NCI-H1436 (cell line): ENCODE measurements at places on chromosomes 3 and 15.

- no peak for DNase-seq
Observed at GRCh38 chr3:34399401-34399800, 601.0 kb downstream of the PDCD6IP start.

- DNase-seq: no peak
Observed at GRCh38 chr15:66164788-66165187, 88.8 kb downstream of the MEGF11 start.

DNA sequence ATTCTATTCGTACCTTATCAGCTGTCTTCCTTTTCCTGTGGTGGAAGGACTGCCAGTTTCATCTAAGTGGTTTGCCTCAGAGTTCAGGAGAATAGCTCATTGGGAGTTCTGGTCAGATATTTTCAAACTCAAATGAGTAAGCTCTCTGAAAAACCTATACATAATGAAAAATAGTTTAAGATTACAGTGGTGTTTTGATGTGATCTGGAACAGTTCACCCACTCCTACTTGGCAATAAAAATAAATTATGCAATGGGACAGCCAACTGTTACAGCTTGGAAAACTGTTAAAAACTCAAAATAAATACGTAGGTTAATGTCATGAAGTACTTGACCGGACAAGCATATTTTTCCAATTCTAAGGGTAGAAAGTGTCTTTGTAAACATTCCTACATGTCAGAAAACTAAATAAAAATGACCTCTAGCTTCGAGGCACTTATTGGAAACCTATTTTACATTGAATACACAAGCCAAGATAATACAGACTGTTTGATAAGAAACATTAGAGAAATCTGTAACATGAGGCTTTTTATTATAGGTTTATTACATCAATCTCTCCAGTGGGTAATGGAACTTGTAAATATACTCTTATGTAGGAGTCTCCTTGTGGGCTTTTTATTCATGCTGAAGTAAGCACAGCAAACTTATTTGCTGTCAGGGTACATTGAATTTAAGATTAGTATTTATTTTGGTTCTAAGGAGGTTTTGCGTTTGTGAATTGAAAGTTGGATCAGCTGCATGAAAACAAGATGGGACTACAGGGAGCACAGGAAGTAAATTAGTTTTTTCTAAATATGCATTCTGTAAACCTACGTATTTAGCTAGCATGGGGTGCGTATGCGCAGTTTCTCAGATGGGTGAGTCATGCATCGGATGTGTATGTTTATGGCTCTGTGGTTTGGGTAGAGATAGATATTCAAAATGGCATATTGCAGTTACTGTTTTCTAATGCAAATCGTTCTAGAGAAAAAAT, 453.1 kb downstream of the IL5RA start:
- DNase-seq: no peak

DNA sequence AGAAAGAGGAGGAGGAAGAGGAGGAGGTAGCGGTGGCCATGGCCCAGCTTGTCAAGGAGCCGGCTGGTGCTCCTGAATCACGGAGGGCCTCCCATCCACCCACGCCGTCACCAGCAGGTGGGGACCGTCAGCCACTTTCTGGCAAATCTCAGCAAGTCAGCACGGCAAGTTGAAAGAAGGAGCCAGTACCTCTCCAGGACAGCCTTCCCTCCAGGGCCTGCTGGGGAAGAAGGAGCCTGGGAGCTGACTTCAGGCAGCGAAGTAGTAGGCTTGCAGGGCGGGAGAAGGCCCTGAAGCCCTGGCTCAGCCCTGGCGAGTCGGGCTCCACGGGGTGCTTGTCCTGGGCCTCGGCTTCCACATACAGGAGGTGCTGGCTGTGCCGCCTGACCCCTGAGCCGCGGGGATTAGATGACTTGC, 99.2 kb upstream of the TRPM1 start:
- DNase-seq: peak; percentile 41

DNA sequence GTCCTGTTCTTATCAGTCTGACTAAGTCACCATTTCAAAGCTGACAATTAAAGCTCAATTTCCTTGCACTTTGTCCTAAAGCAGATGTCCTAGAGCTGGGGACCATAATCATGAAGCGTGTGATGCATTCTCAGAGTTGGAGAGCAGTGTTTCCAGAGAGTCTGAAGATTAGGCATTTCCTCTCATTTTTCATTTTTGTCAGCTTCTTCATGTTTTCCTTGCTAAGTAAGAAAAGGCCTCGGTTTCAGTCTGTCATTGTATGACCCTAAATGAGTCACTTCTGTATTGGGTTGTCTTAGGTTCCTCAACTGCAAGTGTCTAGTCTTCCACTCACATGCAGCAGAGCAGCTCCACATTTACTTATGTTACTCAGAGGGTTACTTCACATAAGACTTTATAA, 257.2 kb upstream of the TPRG1 start:
- DNase-seq: no peak

DNA sequence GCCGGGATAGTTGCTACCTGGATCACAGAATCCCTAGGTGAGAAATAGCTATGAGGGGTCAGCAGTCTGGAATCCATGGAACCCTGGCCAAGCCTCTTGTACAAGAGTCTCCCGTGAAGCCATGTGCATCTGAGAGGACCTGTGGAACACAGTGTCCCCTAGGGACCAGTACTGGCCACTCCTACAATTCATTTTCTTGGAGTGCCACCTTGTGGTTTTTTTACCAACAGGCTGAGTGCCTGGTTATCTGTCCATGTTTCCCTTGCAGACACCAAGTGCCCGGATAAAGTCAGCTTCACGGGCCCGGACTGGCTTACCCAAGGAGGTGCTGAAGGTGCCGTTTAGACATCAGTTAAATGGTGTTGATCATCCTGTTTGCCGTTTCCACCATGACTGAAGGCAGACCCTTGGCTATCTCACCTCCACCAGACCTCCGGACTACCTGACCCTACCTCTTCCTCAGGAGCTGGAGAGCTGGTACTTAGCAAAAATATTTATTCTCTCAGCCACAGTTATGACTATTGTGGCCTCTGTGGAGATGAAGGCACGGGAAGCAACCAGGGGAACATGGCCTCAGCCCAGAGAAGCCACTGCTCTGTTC, 93.9 kb downstream of the RBPMS2 start:
- peak; percentile 67 for DNase-seq

DNA sequence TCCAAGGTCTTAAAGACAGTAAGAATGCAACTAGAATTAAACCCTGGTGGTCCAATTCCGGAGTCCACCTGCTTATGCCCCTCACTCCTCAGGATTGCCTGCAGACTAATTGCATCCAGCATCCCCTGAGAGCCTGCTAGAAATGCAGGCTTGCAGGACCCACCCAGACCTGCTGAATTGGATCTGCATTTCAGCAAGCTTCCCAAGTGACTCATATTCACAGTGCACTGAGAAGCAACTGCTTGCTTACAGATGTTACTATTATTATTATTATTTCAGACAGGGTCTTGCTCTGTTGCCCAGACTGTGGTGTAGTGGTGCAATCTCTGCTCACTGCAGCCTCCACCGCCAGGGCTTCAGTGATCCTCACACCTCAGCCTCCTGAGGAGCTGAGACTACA, 83.5 kb upstream of the VGLL4 start:
- no peak for DNase-seq
